ENCODE measurements at places on chromosomes 13 and 19. TPM values are rescaled to one million over a fixed set of nuclear protein-coding genes. Genes with fewer than 3 reads are reported as not detected.

Gene ZNF491
- 0.98 TPM for total RNA-seq

Gene LHB
- 0.63 TPM for total RNA-seq

Gene CEACAM7
- not detected for total RNA-seq

Gene TSSK6
- 5.3 TPM for total RNA-seq
